ENCODE measurements at places on chromosomes 7 and 10. TPM values are rescaled to one million over a fixed set of nuclear protein-coding genes. Genes with fewer than 3 reads are reported as not detected.

Gene NPFFR1
- total RNA-seq, result not detected

Gene WEE2
- 0.33 TPM for total RNA-seq

Gene PTER
- 12.5 TPM for total RNA-seq

Gene RADIL
- total RNA-seq, result 1.3 TPM

Gene CPN1
- total RNA-seq, result not detected

Gene DNAH11
- total RNA-seq, result under 0.01 TPM

Gene VPS41
- total RNA-seq, result 79.7 TPM

Gene AZGP1
- total RNA-seq, result not detected

Gene SPDYE16
- total RNA-seq, result 0.33 TPM

Gene HOXA5
- total RNA-seq, result 16.7 TPM

Gene KIF11
- total RNA-seq, result 3.3 TPM

Gene FAS
- total RNA-seq, result 85.7 TPM

Gene CPXM2
- total RNA-seq, result 43.8 TPM

Gene FAM25G
- total RNA-seq, result not detected

Gene PON1
- total RNA-seq, result not detected

Gene NEUROG3
- not detected for total RNA-seq

Gene CYP3A7
- 0.33 TPM for total RNA-seq

Gene HSPA12A
- 9.0 TPM for total RNA-seq

Gene GIMAP7
- total RNA-seq, result 0.15 TPM

Gene UMAD1
- total RNA-seq, result 14.1 TPM

Gene ADIRF
- total RNA-seq, result 195 TPM

Gene MET
- total RNA-seq, result 12.6 TPM

Gene PRKRIP1
- total RNA-seq, result 16.7 TPM

Gene RAMP3
- 0.58 TPM for total RNA-seq

Gene PCLO
- total RNA-seq, result 0.33 TPM

Gene PON3
- total RNA-seq, result not detected

Gene H2BK1
- total RNA-seq, result not detected

Gene AKR1B15
- not detected for total RNA-seq

Gene IL15RA
- 13.7 TPM for total RNA-seq

Gene GIMAP2
- total RNA-seq, result 0.58 TPM

Gene PAX2
- not detected for total RNA-seq

Gene KLLN
- 1.2 TPM for total RNA-seq

Gene TAS2R3
- 1.8 TPM for total RNA-seq

Gene SORCS3
- not detected for total RNA-seq
